ENCODE measurements at places on chromosomes 4 and X. TPM values are rescaled to one million over a fixed set of nuclear protein-coding genes. Genes with fewer than 3 reads are reported as not detected.
A peak's percentile ranks its signal among the peaks of the same experiment; 100 is the strongest.

GRCh38 chr4:58451707-58452106 is 1341.5 kb upstream of the IGFBP7 start:
- no peak overlapping the region for H3K4me3 ChIP-seq
- H3K27ac ChIP-seq = no peak overlapping the region
- no peaks in the 10 kb centered on the region for H3K36me3 ChIP-seq
- no peak for DNase-seq

The PNMA6E gene
- not detected for polyA plus RNA-seq

GRCh38 chr4:43089730-43090129 is 197.2 kb downstream of the GRXCR1 start:
- no peak overlapping the region for H3K27ac ChIP-seq
- no peak for DNase-seq
- no peaks in the 10 kb centered on the region for H3K36me3 ChIP-seq
- no peaks in the 10 kb centered on the region for H3K27me3 ChIP-seq
- H3K4me3 ChIP-seq = no peak overlapping the region
- H3K4me1 ChIP-seq = no peaks in the 10 kb centered on the region

DNA sequence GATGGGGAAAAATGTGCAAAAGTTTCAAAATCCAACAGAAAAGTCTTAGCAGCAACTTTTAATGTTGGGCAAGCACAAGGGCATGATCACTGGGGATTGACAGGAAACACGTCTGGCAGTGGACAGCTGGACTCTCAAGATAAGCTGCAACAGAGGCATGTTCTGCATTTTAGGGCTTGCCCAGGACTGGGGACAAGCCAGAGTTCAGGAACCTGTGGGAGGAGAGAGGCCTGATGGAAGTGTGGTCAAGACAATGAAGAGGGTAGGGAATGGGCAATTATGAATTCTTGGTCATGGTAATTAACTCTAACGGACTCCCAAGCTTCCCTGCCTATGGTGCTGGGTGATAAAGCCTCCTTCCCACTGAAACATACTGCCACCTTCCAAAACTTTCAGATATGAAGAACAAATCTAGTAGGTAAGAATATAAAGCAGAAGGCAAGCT is 48.4 kb downstream of the ANXA3 start:
- H3K4me1 ChIP-seq = no peaks in the 10 kb centered on the region
- DNase-seq = no peak
- H3K27me3 ChIP-seq = no peaks in the 10 kb centered on the region
- H3K27ac ChIP-seq = no peak overlapping the region
- H3K36me3 ChIP-seq = no peaks in the 10 kb centered on the region

The SMR3B gene
- not detected for polyA plus RNA-seq

DNA sequence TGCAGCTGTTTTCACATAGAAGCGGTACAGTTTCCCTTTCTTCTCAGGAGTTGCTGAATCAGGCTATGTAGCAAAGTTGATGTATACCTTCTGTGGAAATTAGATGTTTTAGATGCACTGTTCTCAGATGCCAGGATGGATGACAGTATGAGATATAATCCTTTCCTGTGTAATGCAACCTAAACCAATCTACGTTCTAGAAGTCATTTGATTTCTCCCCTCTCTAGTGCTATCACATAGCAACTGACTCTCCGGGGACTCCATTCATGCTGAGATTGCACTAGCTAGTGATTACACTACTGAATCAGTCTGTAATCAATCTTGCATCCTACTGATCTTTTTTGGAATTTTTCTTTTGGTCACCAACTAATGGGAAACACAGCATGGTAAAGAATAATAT is 1881.7 kb downstream of the PCDH7 start:
- no peaks in the 10 kb centered on the region for H3K4me1 ChIP-seq
- DNase-seq = no peak
- no peak overlapping the region for H3K4me3 ChIP-seq
- no peak overlapping the region for H3K27ac ChIP-seq

DNA sequence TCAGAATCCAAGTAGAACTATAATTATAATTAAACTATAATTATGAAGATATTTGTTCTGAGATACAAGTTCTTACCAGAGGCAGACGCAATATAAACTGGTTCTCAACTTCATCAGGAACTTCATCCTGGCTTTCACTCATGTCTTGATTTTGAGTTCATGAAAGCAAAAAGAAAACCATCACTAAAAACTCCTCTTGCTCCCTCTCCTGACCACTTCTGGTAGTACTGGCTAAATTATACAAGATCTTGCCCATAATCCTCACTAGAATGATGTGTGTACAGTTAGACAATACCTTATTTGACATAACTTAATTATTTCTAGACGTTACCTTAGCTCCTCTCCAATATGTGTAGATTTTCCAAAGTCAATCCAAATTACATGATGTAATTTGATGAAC is 3.7 kb downstream of the TAF7L start:
- H3K4me3 ChIP-seq = no peak overlapping the region
- no peaks in the 10 kb centered on the region for H3K4me1 ChIP-seq
- DNase-seq = peak; percentile 40
- no peak overlapping the region for H3K27ac ChIP-seq
